ENCODE measurements at places on chromosomes 16 and 17.

DNA sequence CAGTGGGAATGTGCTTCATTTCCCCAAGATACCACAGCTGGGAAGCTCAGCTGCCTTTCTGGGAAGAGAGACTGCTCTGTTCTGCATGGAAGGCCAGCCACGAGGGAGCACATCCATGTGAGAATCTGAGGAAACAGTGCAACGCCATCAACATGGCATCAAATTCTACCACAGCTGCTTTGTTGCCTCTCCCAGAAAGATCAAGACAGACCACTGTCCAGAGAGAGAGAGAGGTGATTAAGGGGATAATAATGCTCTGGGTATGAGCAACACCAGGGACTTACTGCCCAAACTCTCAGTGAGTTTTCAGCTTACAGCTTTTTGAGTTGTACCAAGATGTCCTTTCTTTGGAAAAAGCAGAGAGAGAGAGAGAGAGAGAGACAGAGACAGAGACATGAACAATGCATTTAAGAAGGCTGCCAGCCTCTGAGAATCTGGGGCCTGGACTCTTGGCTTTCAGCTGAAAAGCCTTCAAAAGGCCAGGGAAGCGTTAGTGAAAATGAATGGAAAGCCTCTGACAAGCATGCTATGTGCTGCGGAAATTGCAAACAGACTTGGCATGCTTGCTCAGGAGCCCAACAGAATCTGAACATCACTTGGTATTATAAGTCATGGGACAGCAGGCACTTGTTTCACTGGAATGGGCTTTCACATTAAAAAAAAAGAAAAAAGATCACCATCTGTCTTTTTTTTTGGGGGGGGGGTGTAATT is 223.1 kb downstream of the MAP2K6 start:
- no peak for DNase-seq

- no peak for DNase-seq
Observed at GRCh38 chr16:57759541-57760356, 24.2 kb downstream of the KATNB1 start.

- DNase-seq = no peak
Observed at GRCh38 chr16:71847096-71847495, 1.3 kb downstream of the ATXN1L start.

- DNase-seq = no peak
Observed at GRCh38 chr17:48637323-48638260, 11.4 kb upstream of the HOXB9 start.

- no peak for DNase-seq
Observed at GRCh38 chr17:7515911-7516610, 31.9 kb downstream of the POLR2A start.

DNA sequence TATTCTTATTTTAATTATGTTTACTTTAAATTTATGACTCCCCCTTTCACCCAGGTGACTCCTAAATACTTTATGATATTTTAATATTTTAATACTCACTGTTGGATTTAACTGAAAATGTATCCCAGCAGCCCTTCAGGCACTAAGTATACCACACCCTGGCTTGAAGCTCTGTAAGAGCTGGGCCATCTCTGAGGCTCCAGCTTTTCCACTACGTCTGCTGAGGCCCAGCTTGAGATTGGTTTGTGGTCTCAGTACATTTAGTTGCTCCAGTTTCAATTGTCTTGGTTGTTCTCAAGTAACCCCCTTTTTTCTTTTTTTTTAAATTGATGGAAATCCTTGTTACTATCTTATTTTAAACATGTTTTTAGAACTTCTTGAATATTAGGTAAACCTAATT is 27.0 kb upstream of the CAPNS2 start:
- no peak for DNase-seq

DNA sequence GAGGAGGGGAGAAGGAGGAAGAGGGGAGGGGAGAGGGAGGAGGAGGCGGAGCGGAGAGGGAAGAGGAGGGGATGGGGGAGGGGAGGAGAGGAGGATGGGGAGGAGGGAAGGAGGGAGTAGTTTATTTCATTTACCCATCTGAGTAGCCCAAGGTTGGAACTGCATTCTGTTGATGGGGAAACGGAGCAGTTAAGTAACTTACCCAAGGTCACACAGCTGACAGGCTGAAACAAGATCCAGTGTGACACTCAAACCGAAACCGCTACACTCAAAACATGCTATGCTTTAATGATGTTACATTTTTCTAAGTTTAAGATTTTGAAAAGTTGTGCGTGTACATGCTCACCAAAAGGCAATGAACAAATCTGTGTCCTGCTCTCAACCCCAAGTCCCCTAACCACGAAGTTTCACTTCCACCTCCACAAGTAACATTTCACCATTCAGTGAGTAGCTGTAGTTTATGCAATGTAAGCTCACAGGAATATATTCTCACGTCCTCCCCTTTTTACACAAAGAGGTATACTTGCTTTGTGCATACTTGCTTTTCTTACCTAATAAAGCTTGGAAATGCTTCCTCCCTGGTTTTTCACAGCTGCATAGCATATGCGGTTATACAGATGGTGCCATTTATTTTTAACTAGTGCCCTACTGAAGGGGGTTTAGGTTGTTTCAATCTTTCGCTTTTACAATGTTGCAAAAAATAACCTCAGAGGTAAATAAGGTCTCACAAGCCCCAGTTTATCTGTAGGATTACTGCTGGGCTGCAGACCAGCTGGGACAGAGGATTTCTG is 275.3 kb downstream of the PARN start:
- DNase-seq = no peak

DNA sequence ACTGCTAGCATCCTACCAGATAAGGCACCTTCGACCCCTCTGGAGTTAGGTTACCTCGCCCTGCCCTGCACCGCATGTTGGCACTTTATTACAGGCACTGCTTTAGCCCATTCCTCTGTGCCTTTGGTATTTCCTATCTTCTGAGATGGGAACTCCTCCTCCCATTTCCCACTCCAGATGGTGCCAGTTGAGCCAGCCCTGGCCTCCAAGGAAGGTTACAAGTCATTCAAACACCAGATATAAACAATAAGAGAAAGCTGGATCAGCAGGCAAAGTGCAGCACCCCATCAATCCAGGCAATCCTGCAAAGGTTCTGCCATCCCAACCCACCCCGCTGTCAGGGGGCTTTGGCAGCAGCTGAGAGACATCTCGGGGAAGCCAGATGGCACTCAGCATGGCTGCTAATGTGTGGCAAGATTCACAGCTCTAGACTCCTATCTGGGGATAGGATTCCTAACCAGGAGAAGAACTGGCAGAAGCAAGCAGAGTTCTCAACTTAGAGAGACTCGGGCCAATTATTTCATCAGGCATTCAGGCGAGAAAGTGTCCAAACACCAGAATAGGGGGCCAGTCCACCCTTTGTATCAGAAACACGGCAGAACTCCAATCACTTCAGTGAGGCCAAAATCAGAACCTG is 113.0 kb downstream of the COPRS start:
- DNase-seq = no peak

DNA sequence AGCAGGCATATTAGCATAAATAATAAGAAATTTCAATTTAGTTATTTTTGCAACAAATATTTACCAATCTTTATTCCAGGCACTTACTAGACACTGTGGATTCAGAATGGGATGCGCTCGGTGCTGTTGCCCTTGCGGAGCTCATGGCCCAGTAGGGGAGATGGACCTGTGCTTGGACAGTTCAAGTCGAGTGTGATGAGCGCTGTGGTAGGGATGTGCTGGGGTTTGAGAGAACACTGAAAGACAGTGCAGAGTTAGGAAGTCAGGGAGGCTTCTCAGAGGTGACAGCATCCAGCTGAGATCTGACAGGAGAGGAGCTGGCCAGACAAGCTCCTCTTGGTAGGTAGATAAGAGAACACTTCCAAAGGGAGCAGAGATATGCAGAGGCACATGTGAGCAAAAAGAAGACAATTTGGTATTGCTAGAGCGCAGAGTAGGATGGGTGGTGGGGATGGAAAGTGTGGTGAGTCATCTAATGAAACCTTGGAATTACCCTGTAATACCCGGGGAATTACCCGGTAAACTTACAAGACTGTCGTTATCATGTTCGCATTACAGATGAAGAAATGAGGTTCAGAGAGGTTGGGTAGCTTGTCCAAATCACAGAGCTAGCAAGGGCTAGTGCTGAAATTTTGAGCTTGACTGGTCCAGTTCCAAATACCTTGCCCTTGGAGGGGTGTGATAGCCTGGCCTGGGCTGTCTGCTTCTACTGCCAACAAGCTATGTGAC is 298.1 kb upstream of the N4BP1 start:
- DNase-seq = no peak

Data from stimulated activated CD4-positive, alpha-beta T cell treated with anti-CD3 and anti-CD28 coated beads, Interleukin-1b, Interleukin-23, amount 100 ng/mL, for 1 hour (primary cell).